ENCODE measurements at places on chromosomes 7 and 10. TPM values are rescaled to one million over a fixed set of nuclear protein-coding genes. Genes with fewer than 3 reads are reported as not detected.

- no peak for DNase-seq
Measured at GRCh38 chr10:77516575-77516974, 121.0 kb downstream of the KCNMA1 start.

GPR15LG gene
- total RNA-seq: not detected

DNA sequence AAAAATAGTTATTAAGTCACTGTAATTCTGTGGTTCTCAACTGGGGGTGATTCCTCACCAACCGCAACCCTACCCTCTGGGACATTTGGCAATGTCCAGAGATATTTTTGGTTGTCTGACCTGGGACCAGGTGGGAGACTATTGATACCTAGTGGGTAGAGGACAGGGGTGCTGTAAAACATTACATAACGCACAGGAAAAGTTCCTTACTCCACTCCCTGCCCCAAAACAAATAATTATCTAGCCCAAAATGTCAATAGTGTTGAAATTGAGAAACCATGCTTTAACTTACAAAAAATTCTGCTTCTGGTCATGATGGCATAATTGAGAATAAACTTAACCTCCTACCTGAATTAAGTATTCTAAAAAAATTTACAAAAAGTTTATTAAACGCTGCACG lies 177.7 kb upstream of the FEZF1 start:
- DNase-seq: no peak

GRCh38 chr10:117476716-117477115 lies 65.8 kb upstream of the EMX2 start:
- no peak for DNase-seq

GRCh38 chr7:128124786-128125185 lies 93.5 kb upstream of the LRRC4 start:
- no peak for DNase-seq

SLC18A2 gene
- total RNA-seq: not detected

GRCh38 chr10:126062131-126063032 lies 166.0 kb downstream of the FANK1 start:
- DNase-seq: no peak

MYH16 gene
- not detected for total RNA-seq

DNA sequence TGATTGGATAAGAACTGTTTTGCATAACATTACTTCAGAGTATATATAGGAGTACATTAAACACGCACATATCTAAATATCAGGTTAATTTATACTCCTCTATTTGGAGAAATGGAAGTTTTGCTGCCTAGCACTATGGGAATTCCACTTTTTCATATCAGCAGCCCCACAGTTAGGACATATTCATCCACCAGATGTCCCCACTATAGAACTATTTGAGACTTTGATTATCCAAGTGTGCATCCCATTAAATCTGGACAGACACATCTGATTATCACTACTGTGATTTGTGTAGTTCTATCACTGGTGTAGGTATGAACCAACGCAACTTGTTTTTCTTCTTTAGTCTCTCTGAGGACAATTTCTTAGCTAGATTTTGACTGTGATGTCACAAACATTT lies 345.7 kb downstream of the THSD7A start:
- no peak for DNase-seq

DNA sequence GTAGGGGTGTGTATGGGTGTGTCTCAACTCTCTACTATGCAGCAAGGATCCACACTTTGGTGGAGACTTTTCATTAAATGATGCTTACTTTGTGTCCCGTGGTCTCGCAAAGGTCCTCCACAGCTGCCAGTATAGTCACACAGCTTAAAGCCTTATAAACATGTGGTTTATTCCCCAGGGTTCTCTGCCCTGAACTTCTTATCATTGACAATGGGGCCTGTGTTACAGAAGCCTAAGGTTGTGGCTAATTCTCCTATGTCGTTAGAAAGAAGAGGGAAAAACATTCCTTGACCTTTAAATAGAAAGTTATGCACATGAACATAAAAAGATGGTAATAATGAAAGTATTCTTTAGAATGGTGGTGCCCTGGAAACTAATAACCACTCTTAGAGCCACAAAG lies 201.4 kb downstream of the INHBA start:
- no peak for DNase-seq

DNA sequence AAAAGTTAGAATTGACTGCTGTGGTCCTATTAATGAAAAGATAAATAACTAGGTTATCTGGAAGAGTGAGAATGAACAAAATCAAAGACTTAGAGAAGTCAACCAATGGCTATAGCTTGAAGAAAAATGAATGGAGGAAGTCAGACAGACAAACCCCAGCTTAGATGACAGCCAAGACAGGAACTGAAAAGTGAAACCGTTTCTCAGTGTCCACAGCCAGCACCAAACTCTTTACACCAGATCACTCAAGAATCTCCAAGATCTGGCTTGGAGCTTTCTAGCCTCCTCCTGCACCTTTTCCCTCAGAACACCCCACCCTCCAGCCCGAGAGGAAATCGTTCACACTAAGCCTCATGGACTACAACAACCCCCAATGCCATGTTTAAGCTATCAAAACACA lies 167.0 kb downstream of the SFMBT2 start:
- DNase-seq: peak; percentile 50

SMO gene
- not detected for total RNA-seq

CHAT gene
- total RNA-seq: not detected

GRCh38 chr10:29703271-29703670 lies 68.5 kb upstream of the SVIL start:
- DNase-seq: no peak

DNA sequence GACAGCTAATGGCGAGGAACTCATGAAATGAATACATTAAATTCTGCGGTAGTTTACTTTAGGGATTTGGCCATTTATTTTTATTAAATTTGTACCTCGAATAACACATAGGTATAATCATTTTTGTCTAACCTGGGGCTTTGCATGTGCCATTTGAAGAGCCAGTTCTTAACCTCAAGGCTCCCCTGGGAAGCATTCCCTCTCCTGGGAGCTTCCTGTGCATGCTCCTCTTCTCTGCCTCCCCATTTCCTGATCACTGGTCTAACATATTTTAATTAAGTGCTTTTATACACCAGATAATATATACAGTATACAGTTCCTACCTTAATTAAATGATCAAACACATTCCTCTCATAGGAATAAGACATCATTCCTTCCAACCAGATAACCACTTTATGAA lies 183.9 kb upstream of the FZD1 start:
- DNase-seq: no peak

GRCh38 chr10:64507651-64508028 lies 986.4 kb downstream of the REEP3 start:
- no peak for DNase-seq

GRCh38 chr7:92569137-92569536 lies 21.1 kb downstream of the FAM133B start:
- DNase-seq: no peak

- DNase-seq: no peak
Measured at GRCh38 chr10:21363092-21363730, 162.3 kb downstream of the SKIDA1 start.

GRCh38 chr10:51162002-51162401 lies 87.7 kb downstream of the PRKG1 start:
- no peak for DNase-seq

DNA sequence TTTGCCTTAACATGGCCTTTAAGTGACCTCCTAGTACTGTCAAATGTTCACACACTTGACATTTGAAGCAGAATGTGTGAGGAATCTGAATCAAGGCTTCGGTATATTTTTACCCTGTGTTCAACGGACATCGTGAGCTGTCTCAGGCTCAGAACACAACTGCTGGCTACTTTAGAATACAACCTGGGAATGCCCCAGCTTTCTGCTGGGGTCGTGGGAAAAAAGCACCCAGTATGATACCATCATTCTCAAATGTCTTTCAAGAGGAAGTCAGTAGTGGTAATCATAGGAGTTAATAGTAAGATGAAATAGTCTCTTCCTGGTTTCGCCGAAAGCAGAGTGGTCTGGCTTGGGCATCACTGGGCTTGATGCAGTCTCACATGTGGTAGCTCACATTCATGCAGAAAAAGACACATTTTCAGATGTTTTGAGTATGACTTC lies 67.2 kb downstream of the CREB5 start:
- DNase-seq: no peak

DENND2A gene
- total RNA-seq: not detected

GRCh38 chr10:131944976-131945695 lies 36.6 kb downstream of the BNIP3 start:
- no peak for DNase-seq
